ENCODE measurements at places on chromosomes 4 and X. TPM values are rescaled to one million over a fixed set of nuclear protein-coding genes. Genes with fewer than 3 reads are reported as not detected.

DNA sequence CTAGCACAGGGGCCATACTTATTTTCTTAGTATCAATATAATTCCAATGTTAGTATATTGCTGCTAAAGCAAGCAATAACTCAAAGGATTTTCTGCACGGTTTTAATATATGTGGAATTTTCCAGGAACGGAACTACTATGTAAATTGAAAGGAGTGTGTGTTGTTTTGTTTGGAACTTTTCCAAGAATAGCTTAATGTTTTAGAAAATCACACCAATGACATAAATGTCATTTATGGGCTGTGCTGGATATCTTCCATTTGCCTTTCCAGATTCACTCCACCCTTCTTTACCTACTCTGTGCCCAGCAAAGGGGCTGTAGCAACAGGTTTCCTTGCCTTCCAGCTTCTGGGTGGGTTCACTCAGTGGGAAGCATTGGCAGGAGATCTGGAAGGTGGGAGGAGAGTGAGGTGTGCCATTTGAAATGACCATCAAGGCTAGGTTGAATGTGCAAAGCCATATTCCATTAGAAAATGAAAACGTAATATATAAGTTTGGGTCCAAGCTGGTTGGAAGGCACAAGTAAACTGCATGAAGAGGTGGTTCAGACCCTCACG, 25.2 kb upstream of the ZFX start:
- no peak for DNase-seq

GRCh38 chr4:102825261-102826091, 1.9 kb downstream of the UBE2D3 start:
- peak; percentile 45 for DNase-seq

- no peak for DNase-seq
These were observed 22.2 kb upstream of the HMX1 start for GRCh38 chr4:8893624-8894423.

DNA sequence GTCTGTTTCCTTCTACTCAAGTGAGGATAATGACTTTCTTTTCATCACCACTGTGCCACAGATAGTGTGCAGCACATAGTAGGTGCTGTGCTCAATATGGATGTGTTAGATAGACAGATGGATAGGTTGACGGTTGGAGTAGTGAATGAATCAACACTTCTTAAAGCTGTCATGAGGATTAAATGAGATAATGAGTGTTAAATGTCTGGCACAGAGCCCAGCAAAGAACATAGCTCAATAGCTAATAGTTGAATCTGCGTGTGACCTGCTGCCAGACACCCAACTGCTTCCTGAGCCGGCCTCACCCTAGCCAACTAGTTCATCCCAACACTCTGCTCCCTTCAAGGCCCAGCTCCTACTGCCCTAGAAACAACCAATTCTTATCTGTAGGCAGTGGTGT, 67.7 kb upstream of the PJA1 start:
- no peak for DNase-seq

GABRA4 gene
- 0.10 TPM for polyA plus RNA-seq

RAB40AL gene
- not detected for polyA plus RNA-seq

FRG2 gene
- polyA plus RNA-seq: not detected
